Right ventricle myocardium inferior (tissue), 1 donor: ENCODE measurements at places on chromosomes 5 and 9. TPM values are rescaled to one million over a fixed set of nuclear protein-coding genes. Genes with fewer than 3 reads are reported as not detected.
A peak's percentile ranks its signal among the peaks of the same experiment; 100 is the strongest.

DNA sequence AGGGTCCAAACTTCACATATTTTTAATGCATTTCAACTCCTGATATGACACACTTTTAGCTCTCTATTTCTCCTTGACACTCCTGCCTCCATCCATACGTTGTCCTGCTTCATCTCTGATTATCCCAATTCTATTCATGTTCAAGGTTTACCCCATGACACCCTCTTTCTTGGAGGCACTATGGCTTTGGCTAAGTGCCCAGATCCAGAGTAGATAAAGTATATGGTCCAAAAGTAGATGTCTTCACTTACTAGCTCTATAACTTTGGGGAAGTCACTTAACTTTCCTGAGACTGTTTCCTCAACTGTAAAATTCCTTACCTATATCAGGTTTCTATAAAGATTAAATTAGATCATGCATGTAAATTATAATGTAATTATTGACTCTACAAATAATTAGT, 36.1 kb downstream of the SLC22A5 start:
- no peak for DNase-seq

- DNase-seq = peak; percentile 85
These were observed at the start of gene ADRA1B for GRCh38 chr5:159915904-159916840. Gene ADRA1B, plus strand, starts transcription at chr5:159916482. Its CDS starts 424 bp downstream, at chr5:159916906.

GRCh38 chr9:35856882-35857281, 13.3 kb downstream of the OR13J1 start:
- DNase-seq = no peak

DNA sequence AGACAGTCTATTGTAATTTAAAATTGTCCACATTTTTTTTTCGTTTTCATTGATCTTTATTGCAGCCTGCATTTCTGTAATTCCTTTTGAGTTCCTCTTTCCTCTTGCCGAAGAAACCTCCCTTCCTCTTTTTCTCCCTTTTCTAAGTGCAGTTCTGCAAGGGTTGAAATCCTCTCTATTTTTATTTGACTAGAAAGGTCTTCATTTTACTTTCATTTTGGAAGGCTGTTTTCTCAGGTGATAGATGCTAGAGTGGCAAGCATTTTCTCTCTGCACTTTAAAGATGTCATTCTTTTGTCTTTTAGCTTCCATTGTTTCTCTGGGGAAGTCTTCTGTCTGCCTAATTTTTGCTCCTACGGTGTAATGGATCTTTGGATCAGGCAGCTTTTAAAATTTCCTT, 248.5 kb downstream of the SMARCA2 start:
- no peak for DNase-seq

DNA sequence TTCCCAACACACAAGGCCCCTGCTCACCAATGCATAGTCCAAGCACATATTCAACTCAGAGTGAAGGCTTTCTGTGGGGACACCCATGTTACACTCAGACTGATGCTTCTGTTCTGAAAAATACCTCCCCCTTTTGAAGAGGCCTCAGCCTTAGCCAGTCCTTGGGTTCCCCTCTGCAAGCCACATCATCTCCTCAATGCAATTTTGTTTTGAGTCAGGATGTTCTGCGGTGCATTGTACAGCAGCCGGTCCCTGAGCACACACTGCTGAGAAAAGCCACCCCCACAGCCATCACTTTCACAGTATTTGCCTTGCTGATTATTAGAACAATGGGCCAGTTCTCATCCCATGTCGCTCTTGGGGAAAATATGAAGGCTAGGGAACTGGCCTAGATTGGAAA, 241.2 kb downstream of the FAM114A2 start:
- no peak for DNase-seq

DNA sequence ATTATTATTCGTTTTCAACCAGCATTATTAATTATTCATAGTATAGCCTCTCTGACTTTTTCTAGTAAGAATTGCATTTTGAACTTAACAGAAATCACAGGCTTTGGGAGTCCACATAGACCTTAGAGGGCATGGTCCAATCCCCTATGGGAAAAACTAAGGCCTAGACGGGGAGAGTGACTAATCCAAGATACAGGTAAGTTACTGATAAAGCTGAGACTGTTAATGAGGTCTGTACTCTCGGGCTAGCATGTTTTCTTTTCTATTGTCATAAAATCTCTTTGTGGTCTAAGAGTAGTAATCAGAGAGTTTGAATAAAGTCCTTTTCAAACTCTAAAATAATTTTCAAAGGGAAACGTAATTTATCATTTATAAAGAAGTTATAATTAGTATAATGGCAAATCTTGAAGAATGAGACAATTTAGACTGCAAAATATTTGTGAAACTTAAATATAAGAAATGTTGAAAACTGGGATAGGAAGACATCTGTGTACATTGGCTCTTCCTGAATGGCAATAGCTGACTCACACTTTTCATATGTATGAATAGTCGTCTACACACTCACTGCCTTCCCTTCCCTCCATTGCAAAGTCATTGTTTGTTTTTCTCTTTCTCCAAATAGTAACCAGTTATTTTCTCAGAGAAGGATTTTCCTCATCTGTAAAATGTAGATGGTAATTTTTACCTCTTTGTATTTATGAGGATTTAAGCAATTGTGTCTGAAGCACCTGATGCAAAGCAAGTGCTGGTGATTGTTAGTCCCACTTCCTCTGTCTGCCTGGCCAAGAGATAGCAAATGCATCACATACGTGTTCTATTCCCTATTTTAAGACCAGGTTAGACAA, 207.9 kb upstream of the CD180 start:
- no peak for DNase-seq

GRCh38 chr9:115034801-115035200, 83.2 kb downstream of the TNC start:
- no peak for DNase-seq

GRCh38 chr5:135442431-135443160, 4.6 kb downstream of the DCANP1 start:
- no peak for DNase-seq

DNA sequence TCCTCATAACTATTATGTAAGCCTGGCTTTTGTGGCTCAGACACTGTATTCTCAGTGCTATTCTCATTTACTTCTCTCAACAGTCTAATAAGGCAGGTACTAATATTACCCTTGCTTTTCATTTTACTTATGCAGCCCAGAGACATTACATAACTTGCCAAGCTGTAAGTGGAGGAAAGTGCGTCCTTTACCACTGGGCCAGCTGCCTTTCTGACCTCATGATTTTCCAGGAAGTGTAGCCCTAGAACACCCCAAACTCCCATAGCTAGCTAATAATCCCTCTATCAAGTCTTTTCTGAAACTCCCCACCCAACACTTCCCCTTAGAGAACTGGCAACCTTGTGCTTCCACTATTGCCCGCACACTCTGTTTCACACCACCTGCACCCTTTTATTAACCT, 192.9 kb upstream of the HMHB1 start:
- DNase-seq = no peak

- DNase-seq = peak; percentile 85
These were observed 6.1 kb upstream of the ANGPTL2 start for GRCh38 chr9:127128341-127129072.

GRCh38 chr5:126544087-126544740, 50.8 kb downstream of the ALDH7A1 start:
- no peak for DNase-seq

- DNase-seq = no peak
These were observed 13.4 kb downstream of the ELOVL7 start for GRCh38 chr5:60830581-60831127.

Gene LCN9
- total RNA-seq = not detected

Gene CDX1
- not detected for total RNA-seq

Gene SPOUT1
- total RNA-seq = 17.4 TPM

Gene NSD1
- total RNA-seq = 36.1 TPM

Gene PLAC8L1
- total RNA-seq = not detected

Gene GABRG2
- not detected for total RNA-seq

Gene TMC1
- not detected for total RNA-seq
